ENCODE measurements at places on chromosomes 3 and 15. TPM values are rescaled to one million over a fixed set of nuclear protein-coding genes. Genes with fewer than 3 reads are reported as not detected.

The ACKR4 gene
- total RNA-seq = not detected

The KCNMB2 gene
- total RNA-seq = 7.9 TPM

The SPATA12 gene
- total RNA-seq = not detected

The CNTN3 gene
- 53.2 TPM for total RNA-seq

The PLA2G4D gene
- not detected for total RNA-seq

The NOX5 gene
- 0.65 TPM for total RNA-seq

The ISG20 gene
- 2.1 TPM for total RNA-seq

- peak; percentile 44 for DNase-seq
These were observed at the start of gene SQOR for GRCh38 chr15:45634432-45635190. TSS of gene SQOR (plus strand) at chr15:45635029. CDS start at chr15:45658924, 23,895 bp downstream.

GRCh38 chr3:20060974-20061685 is 20.9 kb downstream of the KAT2B start:
- no peak for DNase-seq

- no peak for DNase-seq
These were observed 78.2 kb downstream of the FAIM start for GRCh38 chr3:138686771-138687221.

DNA sequence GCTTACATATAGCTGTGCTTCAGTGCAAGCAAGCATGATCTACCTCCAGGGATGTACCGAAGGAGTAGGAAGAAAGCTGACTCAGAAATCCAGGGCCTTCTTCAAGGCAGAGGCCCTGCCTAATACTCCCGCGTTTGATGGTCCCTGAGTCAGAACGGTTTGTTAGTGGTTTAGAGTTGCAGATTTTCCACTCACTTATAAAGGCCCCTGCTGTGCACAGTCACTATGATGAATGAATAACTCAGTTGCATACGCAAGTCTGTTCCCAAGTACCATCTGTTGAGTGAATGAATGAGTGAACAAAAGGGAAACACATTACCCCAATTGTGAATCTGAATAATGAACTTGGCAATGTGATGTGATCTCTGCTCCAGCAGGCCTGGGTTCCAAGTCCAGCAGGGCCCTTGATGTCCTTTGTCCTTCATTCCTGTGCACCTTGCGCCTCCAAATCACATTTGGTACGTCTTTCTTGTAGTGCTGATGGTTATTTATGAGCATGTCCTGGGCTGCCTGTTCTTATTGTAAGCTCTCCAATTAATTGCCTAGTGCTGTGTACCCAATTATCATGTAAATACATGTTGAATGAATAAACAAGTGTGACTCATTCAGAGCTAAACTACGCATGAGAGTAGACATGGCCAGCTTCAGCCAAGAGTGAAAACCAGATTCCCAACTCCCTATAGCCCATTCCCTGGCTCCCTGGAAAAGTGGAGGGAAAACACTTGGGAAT is 85.3 kb upstream of the LIMD1 start:
- DNase-seq = peak; percentile 67

DNA sequence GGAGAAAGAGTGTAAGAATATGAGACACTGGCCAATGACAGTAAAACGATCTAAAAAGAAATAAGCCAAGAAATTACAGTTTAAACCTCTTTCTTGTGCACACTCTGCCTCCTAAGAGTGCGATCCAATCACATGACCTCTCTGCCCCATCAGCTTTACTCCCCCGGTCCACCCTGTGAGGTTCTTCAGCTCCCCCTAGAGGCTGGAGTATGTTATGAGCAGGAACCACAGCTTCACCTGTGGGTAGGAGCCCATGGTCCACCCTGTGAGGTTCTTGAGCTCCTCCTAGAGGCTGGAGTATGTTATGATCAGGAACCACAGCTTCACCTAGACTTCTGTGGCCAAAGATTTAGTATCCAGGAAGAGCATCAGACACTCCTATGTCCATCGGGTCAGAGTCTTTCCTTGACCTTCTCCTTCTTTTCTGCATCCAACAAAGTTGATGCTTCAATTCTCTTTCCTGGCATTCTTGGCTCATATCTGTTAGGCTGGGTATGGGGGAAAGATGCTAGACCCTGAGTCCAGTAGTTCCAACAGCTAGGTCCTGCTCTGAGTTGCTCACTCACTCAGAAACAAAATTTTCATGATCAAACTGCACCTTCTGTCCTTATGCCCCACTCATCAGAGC is 164.0 kb downstream of the MINAR1 start:
- DNase-seq = no peak

- DNase-seq = no peak
These were observed 33.9 kb downstream of the PIK3CA start for GRCh38 chr3:179181993-179182551.

GRCh38 chr15:42826251-42826890 is 89.4 kb upstream of the CDAN1 start:
- no peak for DNase-seq

GRCh38 chr3:60403866-60404265 is 847.4 kb downstream of the FHIT start:
- DNase-seq = no peak

Measured in dorsolateral prefrontal cortex (tissue), 122 donors.